ENCODE measurements at places on chromosomes 11 and 22.

DNA sequence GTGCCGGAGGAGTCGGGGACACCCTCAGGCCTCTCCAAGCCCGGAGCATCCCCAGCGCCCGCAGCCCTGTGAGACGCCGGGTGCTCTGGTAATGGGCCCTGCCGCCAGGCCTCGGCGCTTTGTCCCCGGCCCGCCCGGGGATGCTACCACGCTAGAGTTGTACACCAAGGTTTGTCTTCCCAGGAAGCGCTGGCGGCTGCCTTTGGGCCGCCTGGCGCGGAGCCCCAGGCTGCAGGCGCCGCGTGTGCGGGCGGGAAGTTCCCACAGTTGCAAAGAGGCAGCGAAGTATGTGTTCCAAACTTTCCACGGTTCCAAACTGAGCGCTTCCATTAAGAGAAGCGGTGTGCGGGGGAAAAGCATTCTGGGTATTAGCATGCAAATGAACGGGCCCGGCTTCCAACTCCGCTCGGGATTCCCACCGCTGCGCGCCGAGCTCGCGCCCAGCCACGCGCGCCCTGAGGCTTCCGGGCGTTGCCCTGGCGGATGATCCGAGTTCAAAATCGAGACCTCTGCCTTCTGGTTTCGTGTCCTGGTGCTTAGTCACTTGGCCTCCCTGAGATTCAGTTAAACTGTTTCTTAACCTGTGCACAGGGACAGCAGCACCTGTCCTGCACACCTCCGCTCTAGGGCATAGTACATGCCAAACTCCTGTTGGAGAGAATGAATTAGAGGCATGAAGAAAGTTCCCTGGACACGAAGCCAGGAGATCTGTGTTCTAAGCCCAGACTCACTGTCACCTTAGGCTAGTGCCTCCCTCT is 1.3 kb upstream of the PATZ1 start:
- DNase-seq: peak; percentile 80

DNA sequence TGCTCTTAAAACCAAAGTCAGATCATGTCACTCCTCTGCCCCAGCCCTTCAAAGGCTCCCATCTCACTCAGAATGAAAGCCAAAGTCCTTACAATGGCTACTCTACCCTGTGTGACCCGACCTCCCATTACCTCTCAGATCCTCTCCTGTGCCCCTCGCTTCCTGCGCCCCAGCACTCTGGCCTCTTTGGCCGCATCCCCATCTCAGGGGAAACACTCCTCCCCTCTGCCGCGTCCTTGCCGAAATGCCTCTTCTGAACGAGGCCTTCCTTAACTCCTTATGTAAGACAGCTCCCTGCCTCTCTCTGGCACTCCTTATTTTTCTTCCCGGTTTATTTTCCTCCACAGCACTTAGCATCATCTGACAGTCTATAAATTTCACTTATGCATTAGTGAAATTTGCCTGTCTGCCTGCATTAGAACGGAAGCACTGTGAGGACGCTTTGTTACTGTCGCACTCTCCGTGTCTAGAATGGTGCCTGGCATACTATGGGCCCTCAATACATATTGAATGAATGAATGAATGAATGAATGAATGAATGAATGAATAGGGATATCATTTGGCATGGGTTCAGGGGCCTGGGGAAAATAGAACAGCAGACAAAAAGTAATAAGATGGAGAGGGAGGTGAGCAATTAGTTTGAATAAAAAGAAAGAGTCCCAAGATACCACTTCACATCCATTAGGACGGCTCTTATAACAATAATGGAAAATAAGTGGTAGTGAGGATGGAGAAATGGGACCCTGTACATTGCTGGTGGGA is 137.8 kb downstream of the CEP164 start:
- DNase-seq: no peak

GRCh38 chr11:16804104-16804947 is 65.9 kb downstream of the C11orf58 start:
- peak; percentile 86 for DNase-seq

DNA sequence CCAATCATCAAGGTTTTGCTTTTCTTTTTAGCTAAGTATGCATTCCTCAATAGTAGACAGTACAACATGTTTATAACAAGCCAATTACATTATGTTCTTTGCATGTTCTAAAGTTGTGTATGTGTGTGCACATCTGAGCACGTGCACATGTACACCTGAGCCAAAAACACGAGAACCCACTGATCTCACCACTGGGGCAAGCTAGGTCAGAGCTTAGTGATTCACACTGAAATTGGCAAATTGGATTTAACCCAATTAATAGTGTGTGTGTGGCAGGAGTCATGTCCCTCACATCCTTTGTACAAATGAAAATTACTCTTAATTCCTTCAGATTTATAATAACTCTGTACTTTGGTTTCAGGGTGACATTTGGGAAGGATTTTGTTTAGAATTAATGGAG is 145.7 kb upstream of the TEAD1 start:
- DNase-seq: no peak

DNA sequence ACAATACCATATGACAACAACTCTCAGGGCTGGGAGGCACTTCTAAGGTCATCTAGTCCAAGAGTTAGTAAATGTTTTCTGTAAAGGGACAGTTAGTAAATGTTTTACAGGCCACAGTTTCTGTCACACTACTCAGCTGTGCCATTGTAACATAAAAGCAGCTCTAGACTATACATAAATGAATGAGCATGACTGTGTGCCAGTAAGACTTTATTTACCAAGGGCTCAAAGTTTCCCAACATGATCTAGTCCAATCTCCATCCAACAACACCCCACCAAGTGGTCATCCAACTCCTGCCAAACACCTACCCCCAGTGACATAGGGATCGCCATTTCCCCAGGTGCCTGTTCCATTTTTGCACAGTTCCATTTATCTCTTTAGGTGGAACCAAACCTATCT is 12.1 kb downstream of the SERGEF start:
- DNase-seq: no peak

DNA sequence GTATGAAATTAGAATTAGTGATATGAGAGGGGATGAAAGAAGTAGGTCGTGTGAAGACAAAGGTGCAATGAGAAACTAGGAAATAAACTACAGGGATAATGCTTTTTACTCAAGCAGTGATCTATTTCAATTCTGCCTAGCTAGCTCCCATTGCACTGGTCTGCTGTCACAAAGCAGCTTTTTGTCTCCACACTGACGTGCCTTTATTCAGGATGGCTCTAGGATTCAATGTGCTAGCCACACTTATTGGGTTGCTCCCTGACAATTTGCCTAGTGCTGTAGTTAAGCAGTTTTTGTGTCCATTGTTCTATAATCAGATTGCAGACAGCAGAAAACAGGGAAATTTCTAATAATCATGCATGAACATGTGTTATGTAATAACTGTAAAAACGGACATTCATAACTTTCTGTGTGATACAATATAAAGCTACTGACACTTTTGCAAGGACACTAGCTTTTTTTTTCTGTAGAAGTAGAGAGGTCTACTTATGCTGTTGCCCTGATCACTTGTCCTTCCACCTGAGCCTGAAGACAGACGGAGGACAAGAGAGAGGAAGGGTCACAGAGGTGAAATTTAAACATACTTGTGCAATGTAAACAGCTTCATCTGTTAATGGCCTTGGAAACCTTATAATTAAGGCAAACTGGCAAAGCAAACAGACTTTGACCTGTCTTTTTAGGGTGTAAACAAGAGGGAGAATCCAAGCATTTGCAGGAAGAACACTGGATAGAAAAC is 269.6 kb downstream of the LRRC4C start:
- no peak for DNase-seq

DNA sequence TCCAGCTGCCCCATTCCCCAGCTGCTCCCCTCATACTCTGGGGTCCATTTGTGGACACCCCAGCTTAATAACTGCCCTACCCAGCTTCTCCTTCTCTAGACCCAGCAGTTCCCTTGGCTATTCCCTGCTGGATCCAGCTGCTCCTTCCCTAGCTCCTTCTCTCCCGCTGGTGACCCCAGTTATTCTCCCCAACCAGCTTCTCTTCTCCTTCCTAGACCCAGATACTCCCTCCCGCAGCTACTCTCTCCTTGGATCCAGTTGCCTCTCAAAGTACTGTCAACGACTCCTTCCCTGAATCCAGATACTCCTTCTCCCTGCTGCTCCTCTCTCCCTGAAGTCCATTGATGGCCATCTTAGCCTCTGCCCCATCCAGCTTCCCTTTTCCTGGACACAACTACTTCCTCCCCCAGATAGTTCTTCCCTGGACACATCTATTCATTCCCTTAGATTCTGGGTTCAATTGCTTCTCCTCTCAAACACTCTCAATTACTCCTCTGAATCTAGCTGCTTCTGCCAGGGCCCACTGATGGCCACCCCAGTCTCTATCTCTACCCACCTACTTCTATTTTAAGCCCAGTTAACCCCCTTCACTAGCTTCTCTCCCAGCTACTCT is 11.6 kb downstream of the SELENOM start:
- no peak for DNase-seq

GRCh38 chr11:104134745-104135144 is 29.2 kb downstream of the PDGFD start:
- DNase-seq: no peak

- DNase-seq: no peak
These were observed 1078.0 kb downstream of the LRRC4C start for GRCh38 chr11:40381481-40381880.

GRCh38 chr11:13955971-13956421 is 6.5 kb upstream of the SPON1 start:
- peak; percentile 68 for DNase-seq

GRCh38 chr11:73189723-73190556 is 28.1 kb upstream of the P2RY2 start:
- DNase-seq: no peak

GRCh38 chr11:65867284-65868071 is 5.1 kb downstream of the EFEMP2 start:
- no peak for DNase-seq

- DNase-seq: peak; percentile 74
These were observed 35.3 kb upstream of the GNB1L start for GRCh38 chr22:19889951-19890350.

DNA sequence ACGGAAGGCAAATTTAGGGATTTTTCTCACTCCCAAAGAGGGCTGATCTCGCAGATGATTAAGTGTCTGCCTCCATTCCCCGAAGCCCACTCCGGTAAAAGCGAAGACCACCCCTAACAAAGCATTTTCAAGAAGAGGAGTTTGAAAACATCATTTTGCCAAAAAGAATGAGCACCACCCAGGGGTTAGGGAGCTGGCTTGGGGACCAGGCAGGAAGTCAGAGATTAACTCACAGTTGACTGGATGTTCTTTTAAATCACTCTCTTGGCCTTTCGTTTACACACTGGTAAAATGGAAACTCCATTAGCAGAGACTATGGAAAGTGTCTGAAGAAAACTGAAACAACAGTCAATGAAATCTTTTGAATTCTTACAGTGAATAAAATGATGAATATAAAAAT is 7.9 kb upstream of the TRIM44 start:
- DNase-seq: no peak

- no peak for DNase-seq
These were observed 3.7 kb upstream of the HEPHL1 start for GRCh38 chr11:94017446-94017845.

DNA sequence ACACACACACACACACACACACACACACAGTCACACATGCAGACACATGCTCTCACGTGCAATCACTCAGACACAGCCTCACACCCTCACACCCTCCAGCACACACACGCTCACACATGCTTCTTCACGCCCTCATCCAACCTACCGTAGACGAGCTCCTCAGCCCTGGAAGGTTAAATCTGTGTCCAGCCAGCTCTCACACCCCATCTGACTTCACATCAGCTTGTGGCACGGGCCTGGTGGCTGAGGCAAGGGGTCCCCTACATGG is 1.3 kb upstream of the SCUBE1 start:
- no peak for DNase-seq

DNA sequence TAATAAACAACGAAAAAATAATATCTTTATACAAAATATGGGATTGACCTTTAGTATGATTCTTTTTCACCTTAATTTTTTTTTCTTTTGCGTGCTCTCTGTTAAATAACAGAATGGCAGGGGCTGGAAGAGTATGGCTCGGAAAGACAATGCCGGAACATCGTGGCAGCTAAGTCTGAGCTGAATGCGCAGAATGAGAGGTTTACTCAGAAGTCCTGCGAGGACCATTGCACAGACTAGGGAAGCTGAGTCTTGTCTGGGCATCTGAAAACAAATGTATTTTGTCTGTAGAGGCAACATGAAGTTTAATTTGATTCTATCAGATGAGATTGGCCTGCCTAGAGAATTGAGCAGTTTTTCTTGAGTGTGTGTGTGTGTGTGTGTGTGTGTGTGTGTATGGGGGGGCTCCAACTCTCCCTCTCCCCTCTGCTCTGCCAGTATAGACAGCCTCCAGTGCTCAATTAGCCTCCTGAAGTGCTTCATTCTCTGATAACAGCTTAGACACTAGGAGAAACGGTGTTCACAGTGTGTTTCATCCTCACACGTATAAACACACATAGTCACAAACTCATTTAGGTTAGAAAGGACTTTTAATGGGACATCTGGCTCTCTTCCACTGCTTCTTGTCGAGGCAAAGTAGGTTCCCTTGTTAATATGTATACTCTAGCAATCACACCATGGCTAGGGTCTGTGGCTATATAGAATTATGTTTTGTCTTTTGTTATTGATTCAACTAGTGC is 244.3 kb upstream of the SORL1-AS1 start:
- DNase-seq: no peak

- no peak for DNase-seq
These were observed 16.3 kb downstream of the NECTIN1 start for GRCh38 chr11:119712459-119713358.

DNA sequence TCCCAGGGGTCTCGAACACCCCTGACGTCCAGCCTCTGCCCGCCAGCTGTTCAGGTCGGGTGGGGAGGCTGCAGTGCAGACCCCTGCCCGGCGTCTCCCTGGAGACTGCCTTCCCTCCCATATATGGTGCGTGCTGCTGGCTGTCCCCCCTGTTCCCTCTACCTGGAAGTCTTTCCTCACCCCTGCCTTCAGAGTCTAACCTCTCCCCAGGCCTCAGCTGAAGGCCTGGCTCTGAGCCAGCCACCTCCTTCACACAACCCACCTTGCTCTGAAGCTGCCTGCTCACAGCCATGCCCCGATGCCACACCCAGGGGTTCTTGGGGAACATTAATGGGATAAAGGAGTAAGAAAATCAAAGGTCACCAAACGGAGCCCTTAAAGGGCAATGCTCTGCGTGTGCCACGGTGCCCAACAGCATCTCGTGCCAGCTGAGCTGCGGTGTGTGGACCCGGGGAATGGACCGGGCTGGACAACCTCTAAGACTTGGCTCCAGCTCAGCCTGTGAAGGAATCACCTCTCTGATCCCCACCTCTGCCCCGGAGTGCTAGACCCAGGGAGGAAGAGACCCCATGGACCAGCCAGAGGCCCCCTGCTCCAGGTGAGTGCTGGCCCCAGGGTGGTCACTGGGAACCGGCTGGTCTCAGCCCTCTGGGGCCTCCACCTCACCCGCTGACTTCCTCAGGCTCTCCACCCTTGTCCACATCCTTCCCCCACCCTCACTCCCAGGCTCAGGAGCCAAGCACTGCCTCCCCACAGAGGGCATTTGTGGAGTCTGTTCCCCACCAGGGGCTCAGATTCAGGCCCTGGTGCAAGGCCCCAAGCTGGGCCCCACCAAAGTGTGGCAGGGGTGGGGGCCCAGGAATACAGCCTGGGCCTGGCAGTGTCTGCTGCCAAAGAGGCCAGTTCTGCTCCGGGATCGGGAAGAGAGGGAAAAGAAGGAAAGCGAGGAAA is at the start of gene NLRP6:
Gene NLRP6 (plus strand): TSS at position 407 of the 951 bp plus-strand sequence. CDS start 163 bp downstream, at position 570.
- no peak for DNase-seq
